ENCODE measurements at places on chromosomes 13 and 19. TPM values are rescaled to one million over a fixed set of nuclear protein-coding genes. Genes with fewer than 3 reads are reported as not detected.

The KCTD15 gene
- 47.0 TPM for polyA plus RNA-seq

The LAIR1 gene
- polyA plus RNA-seq, result 5.4 TPM

DNA sequence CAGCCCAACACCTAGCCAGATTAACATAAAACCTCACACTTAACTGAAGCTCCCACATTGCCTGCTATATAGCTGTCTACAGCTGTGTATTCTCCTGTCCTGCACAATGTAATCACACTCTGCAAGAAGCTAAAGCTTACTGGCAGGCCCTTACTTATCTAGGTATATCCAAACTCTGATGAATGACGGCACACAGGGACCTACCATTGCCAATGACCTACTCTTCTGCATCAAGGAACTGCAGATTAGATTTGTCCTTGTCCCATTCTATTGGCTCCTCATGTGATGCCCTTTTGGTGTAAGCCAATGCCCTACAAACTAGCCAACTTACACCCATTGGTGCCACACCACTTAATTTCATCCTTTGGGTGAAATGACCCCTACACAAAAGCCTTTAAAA lies 26.4 kb downstream of the ZNF45 start:
- DNase-seq, result no peak

GRCh38 chr19:46661735-46662592 lies 982 bp upstream of the DACT3 start:
- peak; percentile 75 for DNase-seq

- no peak for DNase-seq
Measured at GRCh38 chr19:20254121-20254520, 87.1 kb downstream of the ZNF486 start.

- no peak for DNase-seq
Measured at GRCh38 chr13:106690779-106691178, 122.8 kb upstream of the ARGLU1 start.

GRCh38 chr13:68719815-68720214 lies 1387.8 kb upstream of the ATXN8OS start:
- DNase-seq, result no peak

All from right renal pelvis (tissue), 4 donors.